ENCODE measurements at places on chromosomes 11 and 22.

- no peak for DNase-seq
Measured at GRCh38 chr11:7056828-7057513, 31.8 kb upstream of the RBMXL2 start.

GRCh38 chr11:1081601-1082311 is 7.1 kb downstream of the MUC2 start:
- no peak for DNase-seq

GRCh38 chr11:72813740-72814285 is 398 bp upstream of the ATG16L2 start:
- DNase-seq: peak; percentile 70

DNA sequence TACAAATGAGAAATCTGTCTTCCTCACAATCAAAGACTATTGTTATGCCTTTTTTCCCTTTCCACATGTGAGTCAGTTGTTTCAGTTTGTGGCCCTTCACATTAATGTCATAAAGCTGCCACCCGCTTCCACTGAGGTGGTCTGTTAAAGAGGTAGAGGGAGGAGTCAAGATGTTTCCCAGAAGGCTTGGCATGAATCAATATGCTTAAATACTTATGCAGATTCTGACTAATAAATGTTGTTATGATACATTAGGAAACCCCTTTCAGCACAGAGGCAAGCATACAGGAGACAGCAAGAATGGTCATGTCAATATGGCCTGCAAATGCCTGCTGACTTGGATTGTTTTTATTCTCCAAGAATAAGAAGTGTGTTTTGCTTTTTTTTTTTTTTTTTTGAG is 6.5 kb downstream of the RTN3 start:
- no peak for DNase-seq

DNA sequence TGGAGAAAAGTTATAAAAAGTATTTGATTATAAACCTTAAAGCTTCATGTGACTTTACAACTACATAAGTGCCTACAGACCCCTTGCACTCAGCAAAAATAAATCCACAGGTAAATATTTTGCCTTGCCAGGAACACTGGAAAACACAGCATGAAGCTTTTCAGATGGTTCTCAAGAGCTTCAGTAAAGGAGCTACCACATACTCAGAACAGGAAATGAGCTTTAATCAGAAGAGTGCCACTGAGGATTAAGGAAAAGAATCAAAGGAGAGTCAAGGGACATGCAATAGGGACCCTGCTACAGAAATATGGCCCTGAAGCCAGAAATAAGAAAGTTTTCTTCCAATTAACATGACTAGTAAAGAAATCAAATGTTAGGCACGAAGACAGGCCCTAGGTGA is 1.2 kb downstream of the CASP1 start:
- DNase-seq: no peak

- DNase-seq: no peak
Measured at GRCh38 chr11:59756845-59757244, 1.7 kb downstream of the STX3 start.

- DNase-seq: no peak
Measured at GRCh38 chr22:37752189-37753087, 55.3 kb upstream of the GCAT start.

DNA sequence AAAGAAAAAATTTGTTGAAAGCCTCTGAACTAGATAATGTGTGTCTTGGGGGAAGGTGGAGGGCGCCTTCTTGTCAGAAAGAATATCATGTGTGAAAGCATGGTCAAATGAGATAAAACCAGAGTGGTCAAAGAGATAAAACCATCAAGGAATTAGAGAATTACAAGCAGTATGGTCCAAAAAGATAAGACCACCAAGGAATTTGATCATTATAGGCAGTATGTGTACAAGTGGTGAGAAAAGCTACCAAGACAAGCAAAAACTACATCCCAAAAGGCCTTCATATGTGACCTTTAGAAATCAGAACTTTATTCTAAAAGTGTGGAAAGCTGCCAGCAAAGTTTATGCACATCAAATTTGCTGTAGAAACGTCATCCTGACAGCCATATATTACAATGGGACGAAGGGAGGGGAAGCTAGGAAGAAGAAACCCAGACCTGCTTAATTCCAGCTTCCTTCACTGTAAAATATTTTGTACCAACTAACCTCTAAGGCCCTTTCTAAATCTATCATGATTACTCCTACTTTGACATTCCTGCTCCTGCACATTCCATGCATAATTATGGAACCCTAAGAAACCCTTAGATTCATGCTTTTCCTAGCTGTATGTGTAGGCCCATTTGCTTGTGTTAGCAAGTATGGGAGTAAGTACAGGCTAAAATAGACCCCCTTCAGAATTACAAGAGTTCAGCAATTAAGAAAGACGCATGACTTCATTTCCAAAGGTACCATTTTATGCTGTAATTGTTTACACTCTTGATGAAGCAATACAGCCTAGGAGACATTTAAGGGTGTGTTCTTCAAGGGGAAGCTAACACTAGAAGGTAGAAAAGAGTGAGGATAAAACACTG is 51.6 kb downstream of the LGR4 start:
- no peak for DNase-seq

- no peak for DNase-seq
Measured at GRCh38 chr11:83827940-83828554, 541.9 kb upstream of the CCDC90B start.

GRCh38 chr11:126440792-126441514 is 85.5 kb downstream of the ST3GAL4 start:
- peak; percentile 49 for DNase-seq

DNA sequence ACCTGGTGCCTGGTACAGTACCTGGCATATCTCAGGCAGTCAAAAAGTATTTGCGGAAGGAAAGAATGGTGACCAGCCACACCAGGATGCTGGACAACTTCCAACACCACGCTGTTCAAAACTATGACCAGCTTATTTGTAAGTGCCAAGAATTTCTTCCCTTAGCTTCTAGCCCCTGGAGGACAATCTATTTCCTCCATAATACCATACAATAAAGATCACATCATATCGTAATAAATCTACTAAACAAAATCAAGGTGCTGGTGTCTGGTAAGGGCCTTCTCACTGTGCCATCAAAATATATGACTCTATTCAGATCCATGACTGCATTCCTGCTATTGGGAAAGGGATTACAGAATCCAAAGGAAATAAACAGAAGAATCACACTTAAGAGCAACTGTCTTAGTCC is 51.5 kb downstream of the ALG9 start:
- no peak for DNase-seq

GRCh38 chr11:47411884-47412746 is 3.7 kb downstream of the SLC39A13 start:
- peak; percentile 32 for DNase-seq

- no peak for DNase-seq
Measured at GRCh38 chr22:50586416-50586815, 3.8 kb upstream of the CHKB start.

DNA sequence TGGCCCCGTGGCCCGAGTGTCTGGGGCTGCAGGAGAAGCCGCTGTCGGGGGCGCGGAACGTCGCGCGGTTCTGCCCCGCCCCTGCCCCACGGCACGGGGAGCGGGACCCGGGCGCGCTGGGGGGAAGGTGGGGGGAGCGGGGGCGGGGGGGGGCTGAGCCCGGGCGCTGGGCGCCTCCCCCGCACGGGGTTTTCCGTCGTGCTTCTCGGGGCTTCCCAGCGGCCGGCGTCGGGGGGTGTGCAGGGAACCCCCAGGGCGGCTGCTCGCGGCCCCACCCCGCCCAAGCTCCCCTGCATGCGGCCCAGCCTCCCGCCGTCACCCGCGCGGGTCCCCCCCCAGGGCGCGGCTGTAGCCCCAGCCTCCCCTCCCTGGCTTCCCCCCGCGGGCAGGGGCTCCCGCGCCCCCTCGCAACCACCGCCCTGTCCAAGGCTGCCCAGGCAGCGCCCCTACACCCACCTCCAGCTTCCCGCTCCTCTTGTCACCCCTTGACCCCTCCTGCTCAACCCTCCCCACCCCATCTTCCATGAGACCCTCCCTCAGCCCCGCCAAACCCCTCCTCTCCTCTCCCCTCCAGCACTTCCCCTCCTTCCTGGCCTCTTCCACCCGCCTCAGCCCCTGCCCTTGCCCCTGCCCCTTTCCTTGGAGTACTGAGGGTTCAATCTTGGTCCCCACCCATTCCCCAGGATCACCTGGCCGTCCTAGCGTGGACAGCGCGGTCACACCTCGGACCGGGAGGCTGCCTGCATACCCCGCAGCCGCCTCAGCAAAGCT is 1.7 kb downstream of the IL17REL start:
- peak; percentile 44 for DNase-seq

DNA sequence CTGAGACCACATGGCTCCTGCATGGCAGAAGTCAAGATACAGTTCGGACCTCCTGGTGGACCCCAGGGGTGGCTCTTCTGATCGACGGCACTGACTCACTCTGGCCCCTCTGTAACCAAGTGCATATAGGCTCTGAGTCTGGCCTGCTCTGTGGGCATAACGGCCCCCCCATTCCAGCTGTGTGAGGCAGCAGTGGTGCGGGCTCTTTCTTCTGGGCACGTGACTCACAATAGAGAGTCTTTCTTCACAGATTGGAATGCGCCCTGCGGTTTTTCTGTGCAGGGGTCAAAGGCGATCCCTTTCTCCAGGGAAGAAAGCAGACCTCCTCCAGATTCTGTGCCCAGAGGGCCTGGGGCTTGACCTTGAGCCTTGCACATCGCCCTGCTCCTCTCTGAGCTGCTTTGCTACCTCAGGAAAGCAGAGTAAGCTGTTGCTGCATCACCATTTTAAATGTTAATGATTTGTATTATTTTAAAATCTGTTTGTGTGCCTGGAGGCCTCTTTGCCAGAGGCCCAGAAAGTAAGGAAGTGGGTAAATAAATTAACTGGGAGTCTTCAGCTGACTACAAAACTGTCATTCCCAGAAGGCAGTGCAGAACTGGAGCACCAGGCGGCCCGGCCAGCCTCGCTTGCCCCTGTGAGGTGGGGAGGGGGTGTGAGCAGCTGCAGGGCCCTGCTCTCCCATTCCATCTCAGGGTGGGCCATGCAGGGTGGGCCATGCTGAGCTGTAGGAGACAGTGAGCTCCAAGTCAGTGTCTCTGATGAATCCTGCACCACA is 199.0 kb downstream of the GRIK4 start:
- no peak for DNase-seq

GRCh38 chr11:102410382-102410784 is 42.2 kb downstream of the TMEM123 start:
- DNase-seq: no peak

DNA sequence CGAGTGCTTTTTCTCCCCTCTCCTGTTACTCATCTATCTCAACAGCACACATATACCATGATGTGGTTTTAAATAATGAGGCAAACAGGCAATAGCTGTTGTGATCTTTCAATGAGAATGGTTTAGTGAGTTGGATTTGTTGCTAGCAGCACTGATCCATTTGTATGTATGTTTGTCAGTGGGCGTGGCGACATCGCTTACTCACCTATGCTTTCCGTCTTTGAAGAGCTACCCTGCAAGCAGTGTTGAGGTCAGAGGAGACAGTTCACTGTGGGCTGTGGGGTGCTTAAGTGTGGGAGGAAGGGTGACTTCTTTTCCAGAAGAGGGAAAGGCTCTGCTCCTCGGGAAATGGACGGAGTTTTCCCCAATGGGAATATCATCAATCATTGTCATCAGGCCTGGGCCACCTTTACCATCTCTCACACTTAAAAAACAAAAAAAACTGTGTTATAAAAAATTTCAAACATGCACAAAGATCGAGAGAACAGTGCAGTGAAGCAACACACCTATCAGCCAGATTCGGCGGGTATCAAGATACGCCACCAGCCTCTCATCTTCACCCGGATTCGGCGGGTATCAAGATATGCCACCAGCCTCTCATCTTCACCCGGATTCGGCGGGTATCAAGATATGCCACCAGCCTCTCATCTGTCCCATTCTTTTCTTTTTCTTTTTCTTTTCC is 83.8 kb downstream of the TBC1D22A start:
- DNase-seq: no peak

DNA sequence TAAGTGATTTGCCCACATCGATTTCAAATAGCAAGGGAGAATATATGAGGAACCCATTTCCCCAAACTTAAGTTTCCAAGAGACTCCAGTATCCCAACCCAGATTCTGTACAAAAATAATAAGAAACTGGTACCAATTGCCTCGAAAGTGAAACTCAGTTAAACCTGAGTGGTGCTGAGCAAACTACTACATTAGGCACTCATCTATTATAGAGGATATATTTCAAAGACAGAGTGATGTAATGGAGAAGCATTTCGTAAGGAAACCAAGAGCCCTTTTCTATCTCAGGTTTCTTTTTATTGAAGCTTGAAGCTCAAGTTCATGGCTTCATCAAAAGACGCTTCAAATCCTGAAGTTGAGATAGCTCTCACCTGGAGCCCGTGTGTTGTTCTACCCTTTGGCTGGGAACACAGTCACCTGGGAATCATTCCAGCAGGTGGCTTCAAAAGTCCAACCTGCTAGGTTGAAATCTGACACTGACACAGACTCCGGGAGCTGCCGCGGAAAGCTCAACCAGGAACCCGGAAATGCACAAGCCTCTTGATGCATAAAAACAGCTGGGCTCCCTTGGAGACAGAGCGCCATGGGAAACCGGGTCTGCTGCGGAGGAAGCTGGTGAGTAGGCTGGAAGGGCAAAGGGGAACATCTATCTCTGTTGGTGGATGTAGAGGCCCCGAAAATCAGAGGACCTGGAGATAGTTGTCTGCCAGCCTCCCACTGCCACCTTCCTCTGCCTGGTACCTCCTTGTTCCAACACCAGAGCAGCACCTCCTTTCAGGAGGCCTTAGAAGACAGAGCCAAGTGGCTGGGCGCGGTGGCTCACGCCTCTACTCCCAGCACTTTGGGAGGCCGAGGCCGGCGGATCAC is at the start of gene C11orf52:
Gene C11orf52, plus strand, starts transcription at position 524 of the 867 bp plus-strand sequence. Its CDS starts 60 bp downstream, at position 584.
- DNase-seq: no peak

GRCh38 chr11:47329431-47329986 is 23.0 kb downstream of the MYBPC3 start:
- DNase-seq: no peak

- DNase-seq: no peak
Measured at GRCh38 chr11:125649465-125650166, 24.7 kb downstream of the CHEK1 start.

- no peak for DNase-seq
Measured at GRCh38 chr11:61377461-61378160, 14.8 kb upstream of the TMEM216 start.

DNA sequence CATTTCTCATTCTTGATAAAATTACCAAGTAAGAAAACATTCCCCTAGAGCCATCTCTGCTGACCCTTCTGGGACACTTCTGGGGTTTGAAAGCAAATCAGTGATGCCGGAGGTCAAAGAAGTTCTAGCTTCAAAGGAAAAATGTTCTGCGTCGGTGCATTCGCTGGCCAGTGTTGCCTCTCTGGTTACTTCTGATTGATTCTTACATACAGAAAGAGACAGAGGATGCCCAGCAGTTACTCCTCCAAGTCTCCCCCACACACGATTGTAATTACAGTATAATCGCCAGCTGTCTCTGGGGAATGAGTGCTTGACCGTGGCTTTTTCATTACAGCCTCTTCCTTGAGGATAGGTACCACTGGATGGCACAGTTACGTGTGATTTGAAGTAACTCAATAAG is 150.9 kb downstream of the SNX19 start:
- no peak for DNase-seq

- no peak for DNase-seq
Measured at GRCh38 chr11:11620921-11621572, 758 bp downstream of the GALNT18 start.

- DNase-seq: no peak
Measured at GRCh38 chr22:42602470-42602869, 12.2 kb downstream of the POLDIP3 start.

- no peak for DNase-seq
Measured at GRCh38 chr11:36620246-36620645, 22.2 kb upstream of the RAG2 start.

- DNase-seq: no peak
Measured at GRCh38 chr11:9090488-9091043, 833 bp downstream of the SCUBE2 start.

Data from stimulated activated CD8-positive, alpha-beta memory T cell treated with anti-CD3 and anti-CD28 coated beads, Interleukin-12 subunit alpha, Interleukin-12 subunit beta, amount 100 ng/mL, for 1 hour (primary cell).